ENCODE measurements at places on chromosomes 5 and 9.

- DNase-seq: no peak
Measured at GRCh38 chr5:108763222-108763916, 15.7 kb downstream of the FER start.

DNA sequence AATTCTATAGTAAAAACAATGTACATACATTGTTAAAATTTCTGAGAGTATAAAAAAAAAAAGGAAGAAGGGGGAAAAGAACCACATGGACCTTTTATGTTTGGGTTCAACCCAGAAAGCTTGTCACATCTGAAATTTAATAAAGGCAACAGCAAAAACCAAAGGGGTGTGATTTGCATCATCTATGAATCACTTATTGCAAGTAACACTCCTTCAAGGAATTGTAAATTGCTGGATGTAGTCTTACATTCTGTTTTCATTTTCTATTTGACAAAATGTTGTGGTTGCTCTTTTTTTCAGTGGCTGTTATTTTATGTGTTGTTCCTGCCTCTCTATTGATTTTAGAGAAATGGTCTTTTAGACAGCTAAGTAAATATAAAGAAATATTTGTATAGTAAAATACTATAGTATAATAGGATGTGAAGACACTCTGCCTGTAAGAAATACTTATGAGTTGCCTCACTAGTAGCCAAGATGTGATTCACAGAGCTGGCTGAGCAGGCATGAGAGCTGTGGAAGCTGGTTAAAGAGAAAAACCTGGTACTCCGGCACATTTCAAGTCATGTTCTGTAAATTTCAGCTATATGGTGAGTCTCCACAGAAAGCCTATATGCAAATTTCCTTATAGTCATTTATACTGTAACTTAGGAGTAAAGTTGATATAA lies 131.1 kb upstream of the CNTLN start:
- DNase-seq: no peak

DNA sequence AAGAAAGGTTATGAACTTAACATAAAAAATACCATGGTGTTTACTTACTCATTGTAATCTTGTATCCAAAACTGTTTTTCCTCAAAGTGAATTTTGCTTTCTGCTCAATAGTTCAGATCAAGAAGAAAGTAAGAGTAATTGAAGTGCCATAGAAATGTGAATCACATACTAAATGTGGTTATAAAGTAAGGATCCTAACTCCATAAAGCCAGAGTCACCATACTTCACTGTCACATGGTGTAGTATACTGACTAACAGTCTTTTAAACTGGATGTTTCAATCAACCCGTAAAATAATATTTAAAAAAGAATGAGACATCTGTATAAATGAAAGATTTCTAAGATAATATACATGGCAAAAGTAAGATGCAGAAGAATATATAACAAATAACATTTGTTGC lies 72.1 kb downstream of the NIPBL start:
- no peak for DNase-seq

GRCh38 chr5:179679014-179679674 lies 1.7 kb downstream of the CBY3 start:
- peak; percentile 50 for DNase-seq

DNA sequence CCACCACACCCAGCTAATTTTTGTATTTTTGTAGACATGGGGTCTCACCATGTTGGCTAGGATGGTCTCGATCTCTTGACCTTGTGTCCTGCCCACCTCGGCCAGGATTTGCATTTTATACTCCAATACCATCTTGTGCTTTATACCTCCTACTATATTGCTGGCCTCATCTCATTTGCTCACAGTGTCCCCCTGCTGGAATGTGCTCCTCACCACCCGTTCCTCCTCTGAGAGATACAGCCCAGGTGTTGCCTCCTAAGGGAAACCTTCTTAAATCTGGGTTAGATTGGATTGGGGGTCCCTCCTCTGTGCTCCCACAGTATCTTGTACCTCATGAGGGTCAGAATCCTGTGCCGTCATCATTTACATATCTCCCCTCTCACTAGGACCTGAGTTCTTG lies 131.7 kb downstream of the PAPPA start:
- no peak for DNase-seq

- no peak for DNase-seq
Measured at GRCh38 chr5:36766981-36767380, 109.6 kb upstream of the NIPBL start.

- DNase-seq: no peak
Measured at GRCh38 chr5:139271201-139272027, 22.1 kb upstream of the MATR3 start.

DNA sequence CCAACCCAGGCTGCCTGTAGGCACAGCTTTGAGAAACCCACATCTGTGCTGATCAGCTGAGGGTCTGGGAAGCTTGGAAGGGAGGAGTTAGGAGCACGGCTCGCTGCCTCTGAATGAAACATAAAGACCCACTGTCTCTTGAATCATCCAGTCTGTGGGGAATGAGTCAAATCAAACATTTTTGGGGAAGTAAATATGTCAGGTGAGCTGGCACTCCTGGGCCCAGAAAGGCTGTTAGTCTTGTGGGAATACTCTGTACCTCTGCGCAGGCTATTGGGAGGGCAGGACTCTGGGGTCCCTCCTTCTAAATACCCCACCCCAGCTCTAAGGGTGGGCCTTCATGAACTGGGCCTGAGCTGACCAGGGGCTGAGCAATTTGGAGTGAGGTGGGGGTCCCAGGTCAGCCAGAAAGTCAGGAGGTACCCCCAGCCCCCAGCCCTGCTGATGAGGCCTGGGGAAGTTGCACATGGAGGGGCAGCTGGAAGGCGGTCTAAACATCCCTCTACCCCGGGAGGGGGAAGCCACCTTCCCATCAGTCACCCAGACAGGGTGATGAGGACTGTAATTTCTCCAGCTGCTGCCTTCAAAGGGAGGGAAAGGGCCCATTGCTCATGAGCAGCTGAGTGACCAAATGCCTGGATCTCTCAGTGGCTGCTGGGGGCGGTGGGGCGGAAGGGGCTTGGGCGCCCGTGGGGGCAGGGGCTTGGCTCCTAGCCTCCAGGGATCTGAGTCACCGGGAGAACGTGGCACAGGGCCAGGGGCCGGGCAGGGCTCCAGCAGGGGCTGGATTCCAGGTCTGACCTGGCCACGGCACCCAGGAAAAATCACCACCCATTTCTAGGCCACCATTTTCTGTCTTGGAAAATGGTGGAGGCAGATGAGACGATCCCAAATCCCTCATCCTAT lies 10.8 kb downstream of the FIBCD1 start:
- DNase-seq: no peak

GRCh38 chr5:61919920-61920319 lies 386.1 kb upstream of the KIF2A start:
- DNase-seq: no peak

DNA sequence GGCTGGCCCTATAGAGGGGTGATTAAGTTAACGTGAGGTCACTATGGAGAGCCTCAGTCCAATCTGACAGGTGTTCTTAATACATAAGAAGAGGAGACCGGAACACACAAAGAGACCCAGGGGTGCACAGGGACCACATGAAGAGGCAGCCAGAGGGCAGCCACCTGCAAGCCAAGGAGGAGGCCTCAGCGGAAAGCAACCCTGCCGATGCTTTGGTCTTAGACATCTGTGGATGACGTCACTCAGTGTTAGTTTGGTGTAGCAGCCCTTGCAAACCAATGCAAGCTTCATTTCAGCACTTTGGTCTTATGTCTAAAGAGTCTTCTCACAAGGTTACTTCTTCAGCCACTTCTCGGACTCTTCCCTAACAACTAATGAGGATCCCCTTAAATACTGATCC lies 47.6 kb upstream of the GRHPR start:
- no peak for DNase-seq

DNA sequence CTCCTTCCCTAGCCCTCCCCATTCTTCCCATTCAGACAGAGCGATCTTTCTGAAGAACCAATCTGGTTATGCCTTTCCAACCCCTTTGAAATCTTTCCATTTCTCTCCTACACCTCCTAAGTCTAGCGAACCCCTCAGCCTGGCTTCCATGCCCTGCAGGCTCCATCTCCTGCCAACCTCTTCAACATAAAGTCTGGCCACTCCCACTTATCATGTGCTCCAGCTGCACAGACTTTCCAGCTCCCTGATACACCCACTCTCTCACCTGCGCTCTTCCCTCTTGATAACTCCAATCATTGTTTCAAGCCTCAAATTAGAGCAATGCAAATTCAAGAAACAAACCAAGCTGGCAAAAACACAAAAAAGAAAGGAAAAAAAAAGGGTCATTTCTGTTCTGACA lies 3.8 kb upstream of the ORM1 start:
- no peak for DNase-seq

DNA sequence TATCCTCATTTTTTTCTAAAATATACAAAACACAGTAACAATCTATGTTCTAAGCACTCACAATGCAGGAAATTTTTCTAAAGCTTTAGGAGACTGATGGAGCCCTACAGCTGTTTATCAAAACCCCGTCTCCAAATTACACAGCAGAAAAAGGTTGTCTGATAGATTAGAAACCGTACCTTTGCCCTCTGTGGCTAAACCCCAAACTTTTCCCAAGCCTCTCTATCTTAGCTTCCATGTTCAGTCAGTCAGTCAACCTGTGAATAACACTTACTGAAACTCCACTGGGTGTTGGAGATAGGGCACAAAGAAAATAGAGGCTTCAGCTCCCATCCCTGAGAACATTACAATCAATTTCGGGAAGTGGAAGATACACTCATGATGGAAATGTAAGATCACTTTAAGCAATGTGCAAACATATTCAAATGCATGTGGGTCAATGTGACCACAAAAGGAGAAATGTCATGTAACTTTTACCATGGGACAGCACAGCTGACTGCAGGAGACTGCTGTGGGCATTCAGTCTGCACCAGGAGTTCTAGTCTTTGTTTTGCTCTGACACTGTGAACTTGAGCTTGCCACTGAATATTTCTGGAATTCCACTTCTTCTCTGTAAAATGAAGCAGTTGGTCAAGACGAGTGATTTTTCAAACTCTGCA lies 279.5 kb upstream of the PIK3R1 start:
- DNase-seq: no peak

- no peak for DNase-seq
Measured at GRCh38 chr5:38433160-38433861, 123.1 kb downstream of the LIFR start.

GRCh38 chr9:36609306-36609705 lies 36.6 kb downstream of the MELK start:
- no peak for DNase-seq

- DNase-seq: no peak
Measured at GRCh38 chr5:132668706-132669454, 4.9 kb upstream of the IL4 start.

DNA sequence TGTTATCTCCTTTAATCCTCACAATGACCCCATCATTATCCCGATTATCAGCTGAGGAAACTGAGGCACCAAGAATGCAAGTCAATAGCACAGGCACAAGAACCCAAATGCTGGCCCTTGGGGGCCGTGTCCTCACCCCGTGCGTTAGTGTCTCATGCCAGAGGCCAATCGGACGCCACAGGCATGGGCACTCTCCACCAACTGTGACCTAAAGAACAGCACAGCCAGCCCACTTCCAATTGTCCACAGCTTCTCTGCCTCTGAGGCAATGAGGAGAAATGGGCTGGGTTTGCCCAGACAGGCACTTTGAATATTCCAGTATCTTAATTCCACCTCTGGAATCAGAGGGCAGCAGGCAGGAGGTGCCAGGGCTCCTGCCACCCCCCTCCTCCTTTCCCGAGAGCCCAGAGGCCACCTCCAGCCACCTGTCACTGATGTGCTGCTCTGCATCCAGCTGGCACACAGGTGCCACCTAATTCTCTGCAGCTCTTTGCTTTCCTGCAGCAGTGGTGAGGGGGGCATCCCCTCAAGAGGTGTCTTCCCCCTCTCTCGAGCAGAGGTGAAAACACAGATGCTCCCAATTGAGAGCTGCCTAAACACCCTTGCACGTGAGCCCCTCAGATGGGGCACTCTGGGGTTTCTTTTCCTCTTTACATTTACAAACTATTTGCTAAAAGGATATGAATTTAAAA lies 107.5 kb downstream of the ROR2 start:
- no peak for DNase-seq

- DNase-seq: no peak
Measured at GRCh38 chr9:84139296-84140070, 158.9 kb downstream of the RMI1 start.

GRCh38 chr5:53123702-53124101 lies 14.1 kb upstream of the MOCS2 start:
- no peak for DNase-seq

DNA sequence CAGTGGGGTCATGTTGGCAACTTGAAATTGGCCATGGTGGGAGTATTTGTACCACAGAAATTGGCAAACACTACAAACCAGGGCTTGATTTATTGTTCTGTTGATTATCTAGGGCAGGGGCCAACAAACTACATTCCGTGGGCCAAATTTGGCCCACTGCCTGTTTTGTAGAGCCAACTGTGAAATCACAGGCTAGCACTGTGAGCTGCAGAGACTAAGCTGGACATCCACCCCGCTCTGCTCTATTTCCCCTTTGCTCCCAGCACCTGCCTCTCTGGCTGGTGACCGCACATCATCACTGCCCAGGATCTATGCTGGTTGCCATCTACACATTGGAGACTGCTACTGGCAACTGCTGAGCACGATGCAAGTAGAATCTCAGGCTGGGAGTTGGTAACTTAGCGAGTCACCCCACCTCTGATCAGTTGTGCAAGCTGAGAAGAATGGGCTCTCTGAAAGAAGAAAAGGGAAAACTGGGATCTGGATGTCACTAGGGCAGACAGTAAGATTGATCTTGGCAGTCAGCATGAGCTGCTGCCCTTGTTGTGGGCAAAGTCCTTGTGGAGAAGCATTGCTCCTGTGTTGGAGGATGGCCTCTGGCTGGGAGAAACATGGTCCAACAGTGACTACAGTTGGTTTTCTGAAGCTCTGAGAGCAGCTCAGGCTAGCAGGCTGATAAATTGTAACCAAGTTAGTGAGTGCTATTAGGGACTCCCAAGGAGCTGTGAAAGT lies 144.7 kb upstream of the RAD23B start:
- no peak for DNase-seq

DNA sequence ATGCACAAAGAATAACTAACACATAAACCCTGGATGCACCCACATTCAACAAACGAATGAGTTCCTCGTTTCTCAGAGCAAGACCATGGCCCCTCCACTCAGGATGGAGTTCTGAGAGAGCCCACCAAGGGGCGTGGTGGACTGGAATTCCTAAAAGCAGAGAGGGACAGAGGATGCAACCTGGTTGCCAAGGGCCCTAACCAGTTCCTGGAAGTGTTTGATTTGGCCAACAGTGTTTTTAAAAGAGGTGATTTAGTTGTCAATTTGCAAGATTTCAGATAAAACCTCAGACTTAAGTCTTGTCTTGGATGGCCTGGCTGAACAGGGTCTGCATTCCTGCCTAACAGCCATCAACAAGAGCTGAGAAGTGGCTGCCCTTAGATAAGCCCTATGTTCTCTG lies 34.4 kb downstream of the GLRA1 start:
- DNase-seq: no peak

DNA sequence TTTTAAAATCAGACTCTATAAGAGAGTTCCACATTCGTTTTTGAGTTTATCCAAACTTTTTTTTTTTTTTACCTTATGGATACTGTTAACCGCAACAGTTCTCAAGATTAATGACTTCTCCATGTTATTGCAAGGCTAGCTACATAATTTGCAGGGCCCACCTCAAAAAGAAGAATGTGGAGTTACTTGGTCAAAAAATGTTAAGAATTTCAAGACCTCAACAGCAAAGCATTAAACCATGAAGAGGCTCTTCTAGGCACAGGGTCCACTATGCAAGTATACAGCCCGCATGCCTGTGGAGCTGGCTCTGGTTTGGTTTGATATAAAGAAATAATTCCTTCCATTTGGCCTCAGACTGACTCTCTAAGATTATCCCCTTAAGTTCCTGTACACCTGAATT lies 133.3 kb upstream of the TLX3 start:
- DNase-seq: no peak

- no peak for DNase-seq
Measured at GRCh38 chr5:133869519-133870335, 98.7 kb downstream of the C5orf15 start.

All from activated CD8-positive, alpha-beta memory T cell treated with anti-CD3 and anti-CD28 coated beads for 4 hours (primary cell).